Activated T-cell treated with anti-CD3 and anti-CD28 coated beads for 48 hours (primary cell): ENCODE measurements at places on chromosomes 12 and 14.

- DNase-seq, result no peak
These were observed 51.3 kb downstream of the AMN start for GRCh38 chr14:102973706-102974285.

- DNase-seq, result no peak
These were observed 23.8 kb downstream of the SLC16A7 start for GRCh38 chr12:59619461-59620240.

DNA sequence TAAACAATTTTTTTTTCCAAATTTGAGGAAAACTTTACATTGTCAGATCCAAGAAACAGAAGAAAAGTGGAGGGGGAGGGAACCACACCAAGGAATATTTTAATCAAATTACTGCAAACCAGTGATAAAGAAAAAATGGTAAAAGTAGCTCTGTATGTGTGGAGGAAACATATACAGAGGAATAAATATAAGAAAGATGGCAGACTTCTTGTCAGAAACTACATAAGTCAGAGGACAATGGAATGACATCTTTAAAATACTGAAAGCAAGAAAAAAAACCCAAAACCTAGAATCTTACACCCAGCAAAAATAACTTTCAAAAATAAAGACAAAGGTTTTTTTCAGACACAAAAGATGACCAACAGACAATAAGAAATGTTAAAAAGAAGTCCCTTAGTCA lies 10.2 kb upstream of the LLPH start:
- no peak for DNase-seq

DNA sequence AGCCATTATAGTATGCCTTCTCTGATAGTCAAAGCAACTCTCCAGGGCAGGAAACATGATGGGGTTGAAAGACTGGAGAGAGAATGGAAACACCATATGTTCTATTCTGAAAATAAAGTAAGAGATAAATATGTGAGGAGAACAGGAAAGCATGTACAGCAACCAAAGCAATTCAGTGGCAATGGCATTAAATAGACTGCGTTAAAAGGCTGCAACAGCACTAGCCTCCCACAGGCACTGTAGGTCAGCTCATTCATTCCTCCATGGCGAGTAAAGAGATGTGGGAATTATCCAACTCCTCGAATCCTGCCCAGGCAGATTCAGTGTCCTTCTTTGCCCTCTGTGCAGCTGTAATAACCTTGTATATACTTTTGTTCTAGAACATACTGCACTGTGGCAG lies 43.8 kb downstream of the ANO6 start:
- DNase-seq, result no peak

DNA sequence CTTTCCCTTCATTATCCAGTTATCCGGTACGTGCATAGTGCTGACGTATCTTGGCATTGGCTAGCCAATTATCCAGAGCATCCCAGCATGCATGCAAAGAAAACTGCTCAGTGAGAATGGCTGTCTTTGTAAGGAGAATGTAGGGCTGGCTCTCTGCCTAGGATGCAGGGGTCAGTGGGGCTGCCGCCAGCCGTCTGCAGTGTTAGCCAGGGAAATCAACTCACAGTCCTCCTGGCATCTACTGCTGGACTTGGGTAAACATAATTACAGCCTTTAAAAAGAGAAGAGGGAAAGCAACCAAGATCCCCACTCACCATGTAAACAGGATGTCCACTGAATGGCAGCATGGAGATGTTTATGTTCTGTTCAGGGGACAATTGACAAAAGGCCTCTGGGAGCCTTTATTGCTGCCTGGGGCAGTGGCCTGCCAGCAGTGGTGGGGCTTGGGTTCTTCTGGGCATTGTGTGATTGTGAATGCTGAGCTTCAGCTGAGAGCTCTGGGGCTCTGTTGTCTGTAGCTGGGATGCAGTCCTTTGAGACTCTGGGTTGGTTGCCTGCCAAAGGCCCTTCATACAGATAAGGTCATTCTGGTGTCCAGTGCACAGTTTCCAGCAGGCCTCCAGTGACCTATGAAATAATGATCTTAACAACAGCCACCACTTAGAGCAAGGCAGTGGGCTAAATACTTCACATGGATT lies 121.8 kb downstream of the TBC1D30 start:
- DNase-seq, result no peak

DNA sequence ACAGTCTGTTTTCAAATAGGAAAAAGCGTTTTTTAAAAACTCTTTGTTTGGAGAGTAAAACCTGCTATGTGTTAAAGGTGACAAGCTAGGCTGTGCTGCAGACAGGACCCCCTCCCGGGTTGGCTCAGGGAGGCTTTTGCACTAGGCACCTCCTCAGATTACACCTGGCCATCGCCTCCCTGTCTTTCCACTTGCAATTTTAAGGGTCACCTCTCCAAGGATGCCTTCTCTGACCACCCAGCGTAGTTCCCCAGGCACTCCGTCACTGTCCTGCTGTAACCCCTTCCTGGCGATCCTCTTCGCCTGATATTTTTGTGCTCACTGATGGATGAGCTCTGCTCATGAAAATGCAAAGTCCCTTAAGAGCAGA lies 80.7 kb downstream of the NTF3 start:
- DNase-seq, result no peak

GRCh38 chr14:96039633-96040311 lies 610 bp downstream of the C14orf132 start:
- DNase-seq, result peak; percentile 10

- no peak for DNase-seq
These were observed 182.4 kb downstream of the EGLN3 start for GRCh38 chr14:33768458-33768830.

DNA sequence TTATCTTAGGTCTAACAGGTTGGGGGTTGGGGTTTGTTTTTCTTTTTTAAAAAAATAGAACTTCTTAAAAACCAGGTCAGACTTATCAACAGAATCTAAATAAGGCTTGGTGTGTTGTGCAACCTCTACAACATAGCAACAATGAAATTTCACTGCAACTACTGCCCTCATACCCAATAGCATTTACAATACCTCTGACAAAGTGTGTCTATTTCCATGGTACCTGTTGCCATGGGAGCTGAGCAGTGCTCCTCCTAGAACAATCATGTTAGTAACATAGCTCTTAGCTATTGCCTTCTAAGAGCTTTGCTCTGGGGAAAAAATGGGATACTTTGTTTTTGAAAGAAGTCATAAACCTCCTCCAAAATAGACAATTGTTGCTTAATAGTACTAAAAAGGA lies 103.3 kb upstream of the CCDC175 start:
- DNase-seq, result no peak
